ENCODE measurements at places on chromosomes 12 and 14. TPM values are rescaled to one million over a fixed set of nuclear protein-coding genes. Genes with fewer than 3 reads are reported as not detected.

Gene RAB3IP
- total RNA-seq: 0.37 TPM

Gene RHEBL1
- 3.5 TPM for total RNA-seq

Gene TMPRSS12
- not detected for total RNA-seq

Gene TAS2R30
- 0.68 TPM for total RNA-seq

Gene KRT8
- total RNA-seq: 3,912 TPM

Gene GDF11
- total RNA-seq: 16.2 TPM

Gene SLC39A2
- not detected for total RNA-seq

Gene OR6C3
- not detected for total RNA-seq

Gene CMKLR1
- not detected for total RNA-seq

Gene CHGA
- total RNA-seq: not detected
